ENCODE measurements at places on chromosomes 5 and 9.
A peak's percentile ranks its signal among the peaks of the same experiment; 100 is the strongest.

DNA sequence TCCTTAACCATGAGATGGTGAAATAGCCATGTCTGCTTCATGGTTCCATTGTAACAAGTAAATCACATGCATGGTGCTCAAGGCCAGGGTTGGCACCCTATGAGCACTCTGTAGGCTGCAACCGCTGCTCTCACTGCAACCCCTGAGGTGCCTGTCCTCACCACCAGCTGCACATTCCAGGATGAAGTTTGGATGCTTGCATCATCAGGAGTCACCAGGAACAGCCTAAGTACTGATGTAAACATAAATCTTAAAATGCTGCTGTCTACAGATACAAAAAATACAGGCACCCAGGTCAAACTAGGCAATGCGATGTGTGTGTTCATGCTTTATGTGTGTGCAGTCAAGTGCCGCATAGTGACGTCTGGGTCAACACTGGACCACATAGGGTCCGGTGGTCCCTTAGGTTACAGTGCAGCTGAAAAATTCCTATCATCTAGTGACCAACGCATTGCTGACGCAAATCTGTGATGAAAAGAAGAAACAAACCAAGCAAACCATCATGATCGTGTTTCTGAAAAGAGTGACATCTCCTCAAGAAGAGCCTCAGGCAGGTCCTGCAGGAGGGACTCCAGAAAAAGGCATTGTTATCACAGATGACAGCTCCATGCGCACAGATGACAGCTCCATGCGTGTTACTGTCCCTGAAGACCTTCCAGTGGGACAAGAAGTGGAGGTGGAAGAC lies 234.8 kb downstream of the AUH start:
- DNase-seq, result no peak

DNA sequence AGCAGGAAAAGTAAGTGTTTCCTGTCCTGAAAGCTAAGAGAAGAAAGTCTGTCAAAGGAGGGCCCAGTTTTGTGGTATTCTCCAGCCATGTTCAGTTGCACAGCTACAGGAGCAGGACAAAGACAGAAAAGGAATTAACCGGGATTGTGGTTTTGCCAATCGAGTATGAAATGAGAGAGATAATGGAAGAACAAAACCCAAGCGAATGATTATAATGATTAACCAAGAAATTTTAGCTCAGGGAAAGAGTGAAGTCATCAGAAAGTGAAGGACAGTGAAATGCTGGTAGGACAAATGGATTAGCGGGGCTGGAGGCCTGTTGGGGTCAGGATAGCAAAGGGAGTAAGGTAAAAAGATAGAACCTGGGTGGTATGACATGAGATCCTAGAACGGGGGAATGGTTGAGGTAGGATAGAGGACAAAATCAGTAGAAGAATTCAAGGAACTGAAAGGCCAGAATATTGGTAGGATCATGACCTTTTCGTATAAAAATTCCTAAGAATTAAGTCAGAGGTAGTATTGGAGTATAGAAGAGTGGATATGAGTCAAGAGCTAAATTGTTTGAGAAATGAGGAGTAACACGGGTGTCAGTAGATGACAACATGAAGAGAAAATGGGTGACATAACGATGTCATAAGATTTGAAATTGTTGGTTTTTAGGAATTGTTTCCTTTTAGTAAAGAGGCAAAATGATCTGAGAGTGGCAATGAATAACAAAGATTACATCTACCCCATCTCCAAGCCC lies 52.8 kb downstream of the DIAPH1 start:
- no peak for DNase-seq

DNA sequence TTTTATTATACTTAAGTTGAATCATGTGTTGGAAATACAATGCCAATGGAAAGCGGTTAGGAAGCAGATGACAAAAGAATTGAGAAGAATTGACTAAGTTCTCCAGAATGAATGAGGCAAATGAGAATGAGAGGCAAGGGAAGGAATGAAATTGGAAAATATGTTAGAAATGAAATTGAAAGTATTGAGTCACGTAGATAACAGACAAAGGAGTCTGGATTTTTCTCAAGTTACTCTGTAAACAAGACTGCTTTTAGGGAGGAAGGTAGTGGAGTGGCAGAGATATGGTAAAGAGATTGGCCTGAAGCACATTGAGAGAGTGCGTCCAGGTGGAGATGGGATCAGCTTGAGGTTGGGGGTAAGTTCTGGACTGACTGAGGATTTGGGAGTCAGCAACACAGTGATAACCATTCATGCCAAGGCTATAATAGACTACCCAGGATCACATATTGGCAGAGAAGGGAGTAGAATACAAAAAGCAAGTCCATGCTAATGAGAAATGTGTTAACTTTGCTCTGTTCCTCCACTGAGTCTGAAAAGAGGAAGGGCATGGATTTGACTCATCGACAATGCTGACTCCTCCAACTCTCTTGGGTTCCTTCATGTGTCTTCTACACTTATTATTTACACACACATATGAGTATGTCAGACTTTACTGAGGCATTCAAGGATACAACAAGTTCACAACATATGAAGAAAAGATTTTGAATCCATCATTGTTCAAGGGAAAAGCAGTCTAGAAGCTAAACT lies 814.2 kb upstream of the ZNF608 start:
- DNase-seq, result no peak

- DNase-seq, result no peak
Measured at GRCh38 chr5:55546947-55547346, 12.2 kb upstream of the PLPP1 start.

GRCh38 chr5:9920697-9921096 lies 290.5 kb upstream of the TAS2R1 start:
- DNase-seq, result no peak

DNA sequence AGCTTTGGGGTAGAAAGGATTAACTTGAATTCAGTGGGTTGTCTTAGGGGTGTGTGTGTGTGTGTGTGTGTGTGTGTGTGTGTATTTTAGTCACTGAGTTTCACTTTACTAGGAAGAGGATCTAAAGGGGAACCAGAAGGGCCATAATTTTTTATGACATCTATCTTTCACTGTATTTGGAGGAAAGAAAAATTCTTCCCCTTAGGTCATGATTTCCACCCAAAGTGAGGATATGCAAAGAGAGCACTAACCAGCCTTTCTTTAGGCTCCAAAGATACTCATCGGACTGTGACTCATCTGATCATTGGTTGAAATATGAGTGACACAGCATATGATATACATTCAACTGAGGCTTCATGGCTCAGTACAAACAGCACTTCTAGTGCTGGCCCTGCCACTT lies 75.2 kb upstream of the RASGRF2 start:
- no peak for DNase-seq

- DNase-seq, result no peak
Measured at GRCh38 chr5:96067894-96068614, 106.4 kb upstream of the ELL2 start.

DNA sequence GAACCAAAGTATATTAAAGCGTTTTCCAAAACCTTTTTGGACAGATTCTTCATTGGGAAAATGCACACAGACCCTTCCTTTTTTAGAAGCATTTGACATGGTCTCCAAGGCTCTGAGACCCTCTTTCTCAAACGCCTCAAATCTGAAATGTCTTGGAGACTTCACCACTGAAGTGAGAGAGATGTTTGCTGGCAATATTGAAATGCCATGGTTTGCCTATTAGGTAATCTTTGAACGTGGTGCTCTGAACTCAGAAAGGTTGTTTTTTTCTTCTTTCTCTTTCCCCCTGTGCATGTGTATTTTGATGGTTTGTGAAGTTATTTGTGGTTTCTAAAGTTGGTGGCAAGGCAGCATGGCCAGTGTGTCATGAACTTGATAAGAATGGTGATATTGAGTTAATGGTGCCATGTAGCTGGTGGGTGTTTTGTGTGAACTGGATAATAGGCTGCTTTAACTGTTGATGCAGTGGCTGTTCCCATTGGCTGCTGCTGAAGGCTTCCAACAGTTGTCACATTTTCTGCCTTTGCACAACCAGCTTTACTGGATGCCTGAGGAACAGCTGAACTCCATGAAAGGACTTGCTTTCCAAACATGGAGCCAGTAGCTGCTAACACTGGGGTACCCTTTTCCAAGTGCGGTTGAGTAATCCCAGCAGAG lies 1.7 kb downstream of the PALM2AKAP2 start:
- no peak for DNase-seq

DNA sequence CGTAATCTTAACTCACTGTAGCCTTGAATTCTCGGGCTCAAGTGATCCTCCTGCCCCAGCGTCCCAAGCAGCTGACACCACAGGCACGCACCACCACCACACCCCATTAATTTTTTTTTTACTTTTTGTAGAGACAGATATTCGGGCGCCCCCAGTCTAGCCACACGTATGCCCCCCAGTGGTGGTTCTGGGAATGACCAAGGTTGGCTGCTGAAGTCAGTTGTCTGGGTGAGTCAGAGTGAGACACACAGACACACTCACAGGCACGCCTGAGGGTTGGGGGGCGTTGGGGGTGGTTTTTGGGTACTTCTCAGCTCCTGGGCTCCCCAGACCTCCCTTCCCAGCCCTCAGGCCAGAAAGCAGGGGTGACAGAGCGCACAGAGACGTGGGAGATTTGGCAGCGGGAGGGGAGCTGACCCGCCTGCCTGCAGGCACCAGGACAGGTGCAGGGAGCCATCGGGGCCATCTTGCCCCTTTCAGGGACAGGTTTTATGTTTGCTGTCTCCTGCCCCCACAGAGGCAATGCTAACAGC lies 4.2 kb upstream of the ENTPD8 start:
- no peak for DNase-seq

DNA sequence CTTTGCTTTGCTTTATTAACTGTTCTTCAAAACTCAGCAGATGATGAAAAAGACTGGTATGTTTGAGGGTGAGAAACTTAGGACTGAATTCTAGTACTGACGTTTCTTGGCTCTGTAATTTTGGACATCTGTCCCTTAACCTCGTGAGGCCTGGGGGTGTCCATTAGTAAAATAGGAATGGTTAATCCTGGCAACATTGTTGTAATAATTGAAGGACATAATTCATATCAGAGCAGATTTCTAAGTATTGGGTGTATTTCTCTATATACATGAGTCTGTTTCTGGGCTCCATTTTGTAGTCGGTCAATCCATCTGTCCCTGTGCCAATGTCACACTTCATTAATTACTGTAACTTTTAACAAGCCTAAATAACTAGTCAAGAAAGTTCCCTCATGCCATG lies 206.7 kb downstream of the MAST4 start:
- DNase-seq, result no peak

DNA sequence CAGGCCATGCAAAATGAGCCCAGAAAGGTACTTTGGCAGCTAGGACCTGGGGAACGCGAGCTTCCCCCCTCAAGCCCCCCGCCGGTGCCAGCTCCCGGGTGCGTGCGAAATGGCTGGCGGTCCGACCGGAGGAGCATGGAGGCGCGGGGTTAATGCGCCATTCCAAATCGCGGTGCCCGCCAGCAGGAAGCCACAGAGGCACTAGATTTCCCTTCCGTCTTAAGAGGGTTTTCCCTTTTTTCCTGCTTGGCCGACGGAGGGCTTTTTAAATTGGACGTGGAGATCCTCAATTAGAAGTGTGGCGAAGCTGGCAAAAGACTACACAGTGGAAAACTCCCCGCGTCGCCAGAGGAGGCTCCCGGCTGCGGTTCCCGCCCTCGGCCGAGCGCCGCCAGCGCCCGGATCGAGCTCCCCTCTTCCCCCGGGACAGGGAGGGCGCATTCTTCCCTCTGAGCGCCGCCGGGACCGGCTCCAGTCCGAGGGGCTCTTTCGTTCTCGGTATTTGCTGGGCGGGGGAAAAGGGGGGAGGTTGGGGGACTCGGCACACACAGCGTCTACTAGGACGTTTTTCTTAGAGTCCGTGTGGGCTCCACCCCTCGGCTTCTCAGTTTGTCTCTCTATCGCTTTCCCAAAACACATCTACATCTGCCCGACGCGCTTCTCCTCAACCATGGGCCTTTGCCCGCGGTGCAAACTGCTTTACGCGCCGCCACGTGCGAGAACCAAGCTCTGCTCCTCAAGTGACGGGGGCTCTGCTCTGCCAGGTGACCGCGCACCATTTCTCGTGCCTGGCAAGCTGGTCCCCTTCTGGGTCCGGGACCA lies 3.0 kb downstream of the GDNF start:
- no peak for DNase-seq

GRCh38 chr9:131808291-131808690 lies 68.4 kb upstream of the RAPGEF1 start:
- DNase-seq, result no peak

- DNase-seq, result no peak
Measured at GRCh38 chr5:169856571-169856970, 123.7 kb downstream of the INSYN2B start.

DNA sequence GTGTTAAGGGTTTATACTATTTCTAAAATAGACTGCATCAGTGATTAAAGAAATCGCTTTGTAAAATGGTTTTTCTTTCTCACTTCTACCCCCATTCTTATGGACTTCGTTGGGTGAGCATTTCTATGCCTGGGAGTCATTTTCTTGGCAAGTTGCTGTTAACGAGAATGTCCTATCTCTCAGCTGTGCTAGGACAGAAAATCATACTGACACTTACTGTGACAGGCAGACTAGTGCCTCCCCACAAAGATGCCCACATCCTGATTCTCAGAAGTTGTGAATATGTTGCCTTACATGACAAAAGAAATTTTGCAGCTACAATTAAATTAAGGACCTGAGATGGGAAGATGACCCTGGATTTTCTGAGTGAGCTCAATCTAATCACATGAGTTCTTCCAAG lies 65.1 kb upstream of the NMUR2 start:
- DNase-seq, result no peak

DNA sequence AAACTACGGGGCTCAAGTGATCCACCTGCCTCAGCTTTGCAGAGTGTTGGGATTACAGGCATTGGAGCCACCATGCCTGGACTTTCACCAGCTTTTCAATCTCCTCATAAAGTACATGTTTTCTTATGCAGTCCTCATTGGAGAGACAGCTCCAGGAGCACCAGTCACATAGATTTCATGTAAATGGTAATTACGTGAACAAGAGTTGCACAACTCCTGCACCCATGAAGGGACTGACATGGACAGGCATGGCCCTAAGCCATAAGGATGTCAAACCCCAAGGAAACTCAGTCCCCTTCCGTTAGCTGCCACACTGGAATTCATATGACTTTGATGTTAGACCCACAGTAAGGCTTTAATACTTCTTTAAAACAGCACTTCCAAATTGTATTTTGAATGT lies 7.6 kb upstream of the ADGRV1 start:
- no peak for DNase-seq

DNA sequence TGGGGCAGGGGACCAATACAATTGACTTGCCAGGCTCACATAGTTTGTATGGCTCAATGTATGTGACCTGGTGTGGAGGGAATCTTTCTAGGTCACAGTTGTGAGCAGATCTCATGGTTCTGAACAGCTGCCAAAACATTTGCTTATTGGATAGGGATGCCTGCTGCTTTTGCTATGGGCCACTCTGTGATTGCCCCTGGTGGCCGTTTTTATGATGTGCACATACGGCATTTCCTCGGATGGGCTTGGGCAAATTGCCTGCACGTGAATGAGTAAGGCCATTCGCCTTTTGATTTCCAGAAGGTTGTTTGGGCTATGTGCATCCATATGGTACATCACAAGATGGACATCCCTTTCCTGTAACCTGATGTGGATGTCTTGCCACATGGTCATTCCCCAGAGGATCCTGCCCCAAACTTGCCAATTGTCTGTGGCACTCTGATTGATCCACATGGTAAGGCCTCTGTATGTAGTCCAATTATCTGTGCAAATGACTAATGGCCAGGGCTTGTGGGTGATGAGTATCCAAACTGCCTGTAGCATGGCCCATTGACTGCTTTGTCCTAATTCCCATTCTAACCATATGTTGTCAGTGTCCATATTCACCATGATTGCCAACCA lies 10.7 kb upstream of the SLC22A4 start:
- no peak for DNase-seq

GRCh38 chr5:108003178-108003577 lies 332.4 kb upstream of the EFNA5 start:
- DNase-seq, result no peak

- peak; percentile 28 for DNase-seq
Measured at GRCh38 chr5:32329395-32329834, 16.7 kb upstream of the MTMR12 start.
